ENCODE measurements at places on chromosomes 6 and 20.

- no peak for DNase-seq
These were observed 34.1 kb downstream of the DCDC2 start for GRCh38 chr6:24323632-24324337.

DNA sequence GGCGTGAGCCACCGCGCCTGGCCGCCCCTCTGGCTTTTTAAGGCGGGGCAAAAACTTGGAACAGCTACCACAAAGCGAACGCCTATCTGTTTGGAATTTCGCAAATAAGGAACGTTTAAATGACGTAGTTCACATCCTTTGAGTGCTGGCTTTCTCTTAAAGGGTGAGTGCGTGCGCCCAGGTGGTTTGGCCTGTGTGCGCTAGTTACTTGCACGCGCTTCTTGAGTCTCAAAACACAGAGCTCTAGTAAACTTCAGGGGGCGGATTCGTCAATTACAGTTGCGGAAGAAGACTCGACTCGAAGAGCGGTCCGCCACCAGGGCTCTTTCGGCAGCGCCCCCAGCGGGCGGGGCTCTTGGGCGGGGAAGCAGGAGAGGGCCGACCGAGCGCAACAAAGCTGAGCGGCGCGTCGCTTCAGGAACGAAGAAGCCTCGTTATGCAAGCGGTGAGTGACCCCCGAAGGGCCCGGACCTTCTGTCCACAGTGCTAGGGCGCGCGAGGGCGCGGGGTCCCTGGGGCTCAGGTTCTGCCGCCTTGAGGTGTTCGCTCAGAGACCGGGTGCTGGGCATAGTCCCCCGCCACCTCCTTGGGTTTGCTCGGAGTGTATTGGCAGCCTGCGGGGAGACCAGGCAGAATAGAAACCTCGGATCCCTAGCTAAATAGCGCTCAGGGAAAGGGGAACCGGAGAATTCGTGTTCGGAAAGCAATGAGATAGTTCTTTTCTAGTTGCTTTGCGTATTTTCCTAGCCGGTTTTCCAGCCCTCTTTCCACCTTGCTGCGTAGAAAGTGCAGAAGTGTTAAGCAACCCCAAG, at the start of gene SYCP2L:
SYCP2L (plus strand) TSS at position 362 of the 812 bp plus-strand sequence; CDS start at position 437, 75 bp downstream.
- DNase-seq, result no peak

DNA sequence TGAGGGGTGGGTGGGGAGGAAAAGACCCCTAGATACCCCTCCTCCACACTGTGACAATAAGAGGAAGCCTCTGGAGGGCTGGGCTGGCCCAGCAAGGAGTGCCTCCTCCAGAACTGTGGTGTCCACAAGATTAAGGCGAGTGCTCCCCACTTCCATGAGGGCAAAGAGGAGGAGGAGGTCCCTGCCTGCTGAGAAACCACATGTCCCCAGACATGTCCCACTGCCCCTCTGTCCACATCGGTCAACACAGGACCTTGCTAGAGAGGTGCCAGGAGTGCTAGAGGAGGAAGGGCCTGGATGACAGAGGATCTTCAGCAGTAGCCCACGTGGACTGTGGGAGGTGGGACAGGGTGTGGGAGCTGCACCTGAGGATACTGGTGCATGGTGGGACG, 3.1 kb downstream of the RAET1G start:
- DNase-seq, result no peak

DNA sequence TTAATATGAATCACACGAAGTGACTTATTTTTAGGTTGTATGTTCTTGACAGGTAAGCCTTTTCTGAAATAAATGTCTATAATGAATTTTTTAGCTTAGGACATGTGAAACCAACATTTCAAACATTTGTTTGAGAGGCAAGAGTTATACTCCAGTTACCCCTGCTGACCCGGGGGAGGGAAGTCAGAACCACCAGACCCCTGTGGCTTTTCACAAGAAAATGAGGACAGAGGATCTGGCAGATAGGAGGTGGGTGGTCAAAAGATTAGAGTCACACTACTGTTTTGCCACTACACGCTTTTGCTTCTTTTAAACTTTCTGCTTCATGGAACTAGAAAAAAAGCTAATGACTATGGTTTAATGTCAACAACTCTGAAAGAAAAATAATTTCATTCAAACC, 27.5 kb upstream of the ADGRF4 start:
- DNase-seq, result no peak

GRCh38 chr6:78867020-78867369, 356 bp upstream of the IRAK1BP1 start:
- DNase-seq, result no peak

GRCh38 chr6:53378208-53378607, 29.5 kb upstream of the ELOVL5 start:
- no peak for DNase-seq

- no peak for DNase-seq
These were observed 115.2 kb downstream of the PSMB1 start for GRCh38 chr6:170437719-170438401.

- DNase-seq, result no peak
These were observed 28.2 kb downstream of the VPS52 start for GRCh38 chr6:33243476-33243875.

DNA sequence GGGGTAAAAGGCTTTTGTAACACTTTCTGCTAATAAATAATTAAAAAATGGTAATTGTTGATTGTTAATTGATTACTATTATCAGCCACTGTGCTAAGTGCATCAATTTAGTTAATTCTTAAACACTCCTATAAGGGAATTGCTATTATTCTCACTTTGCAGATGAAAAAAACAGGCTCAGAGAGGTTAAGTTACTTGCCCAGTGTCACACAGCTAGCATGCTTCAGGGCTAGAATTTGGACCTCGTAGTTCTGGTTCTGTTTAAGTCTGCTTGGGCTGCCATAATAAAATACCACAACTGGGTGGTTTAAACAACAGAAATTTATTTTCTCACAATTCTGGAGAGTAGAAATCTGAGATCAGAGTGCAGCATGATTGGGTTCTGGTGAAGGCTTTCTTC, 164.8 kb upstream of the TBX18 start:
- DNase-seq, result no peak

- no peak for DNase-seq
These were observed 134.8 kb upstream of the BEND6 start for GRCh38 chr6:56820060-56820459.

DNA sequence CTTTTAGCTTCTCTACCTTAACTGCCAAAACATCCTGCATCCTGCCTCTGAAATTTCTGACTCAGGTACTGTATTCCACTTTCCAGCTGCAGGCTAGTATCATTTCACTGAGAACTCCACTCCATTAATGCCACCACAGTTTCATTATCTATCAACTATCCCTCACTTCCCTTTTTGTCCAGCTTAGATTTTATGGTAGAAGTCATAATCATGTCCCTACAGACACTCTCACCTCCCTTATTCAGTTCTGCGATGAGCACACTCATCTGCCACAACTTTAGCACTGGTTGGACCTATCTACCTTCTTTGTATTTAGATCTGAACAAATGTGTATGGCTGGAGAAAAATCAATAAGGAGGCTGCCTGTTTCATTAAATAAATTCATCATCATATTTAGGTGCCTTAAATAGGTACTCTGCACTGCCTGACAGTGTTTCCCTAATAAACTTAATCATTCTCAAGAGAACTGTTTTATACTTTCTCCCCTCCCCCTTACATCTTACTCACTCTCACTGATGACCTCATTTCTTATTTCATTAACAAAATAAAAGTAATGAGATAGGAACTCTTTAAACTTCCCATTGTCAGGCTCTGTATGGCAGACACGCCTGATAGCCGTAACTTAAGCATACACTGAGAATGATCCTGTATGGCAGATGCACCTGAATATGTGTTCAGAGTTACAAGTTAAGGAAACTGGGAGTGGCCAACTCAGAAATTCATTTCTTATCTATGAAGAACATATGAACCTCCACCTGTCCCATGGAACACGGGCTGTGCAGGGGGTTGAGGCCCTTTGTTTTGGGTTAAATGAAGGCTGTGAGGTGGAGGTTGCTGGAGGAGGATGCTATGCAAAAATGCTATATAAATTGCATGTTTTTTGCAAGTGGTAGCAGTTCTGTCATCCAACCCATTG, 95.3 kb upstream of the MAN1A1 start:
- no peak for DNase-seq

DNA sequence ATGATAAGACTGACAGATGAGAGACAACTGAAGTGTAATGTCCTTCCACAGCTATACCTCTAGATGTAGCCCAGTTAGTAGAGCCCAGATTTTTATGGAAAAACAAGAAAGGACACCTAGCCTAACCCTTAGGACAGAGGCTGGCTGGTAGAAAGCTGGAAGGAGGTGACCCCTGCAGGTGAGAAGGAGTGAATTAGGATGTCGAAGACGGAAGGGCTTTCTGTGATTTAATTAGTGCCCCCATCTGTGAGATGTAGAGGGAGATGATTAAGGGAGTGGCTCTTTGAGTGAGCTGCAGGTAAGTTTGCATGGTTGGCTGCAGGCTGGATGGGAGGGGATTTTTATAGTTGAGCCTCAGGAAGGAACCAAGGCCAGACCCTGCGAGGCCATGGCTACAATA, 82.8 kb downstream of the GFRA4 start:
- no peak for DNase-seq

DNA sequence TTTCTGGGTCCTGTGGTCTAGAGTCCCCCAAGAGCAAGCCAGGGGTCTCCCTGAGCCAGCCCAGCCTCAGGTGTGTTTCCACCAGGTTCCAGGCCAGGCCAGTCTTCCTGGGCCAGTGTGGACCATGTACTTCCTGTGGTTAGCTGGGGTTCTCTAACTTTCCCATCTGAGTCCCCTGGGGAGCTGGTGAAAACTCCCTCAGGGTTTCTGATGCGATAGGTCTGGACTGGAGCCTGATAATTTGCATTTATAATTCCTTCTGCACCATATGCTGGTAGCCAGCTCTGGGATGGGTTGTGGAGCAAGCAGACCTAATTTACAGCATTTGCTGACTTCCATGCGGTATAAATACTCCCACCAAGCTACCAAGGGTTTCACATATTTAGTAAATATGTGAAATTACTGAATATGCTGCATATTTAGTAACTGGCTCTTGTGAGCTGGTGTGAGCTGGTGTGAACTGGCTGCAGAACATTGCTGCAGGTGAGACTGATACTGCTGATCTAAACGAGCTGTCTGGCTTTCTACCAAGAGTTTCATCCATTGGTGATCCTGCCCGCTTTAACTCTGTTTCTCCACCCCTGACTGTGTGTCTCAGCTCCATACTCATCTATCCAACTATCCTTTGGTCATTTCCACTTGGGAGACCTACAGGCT, 62.6 kb downstream of the RIN2 start:
- DNase-seq, result no peak

DNA sequence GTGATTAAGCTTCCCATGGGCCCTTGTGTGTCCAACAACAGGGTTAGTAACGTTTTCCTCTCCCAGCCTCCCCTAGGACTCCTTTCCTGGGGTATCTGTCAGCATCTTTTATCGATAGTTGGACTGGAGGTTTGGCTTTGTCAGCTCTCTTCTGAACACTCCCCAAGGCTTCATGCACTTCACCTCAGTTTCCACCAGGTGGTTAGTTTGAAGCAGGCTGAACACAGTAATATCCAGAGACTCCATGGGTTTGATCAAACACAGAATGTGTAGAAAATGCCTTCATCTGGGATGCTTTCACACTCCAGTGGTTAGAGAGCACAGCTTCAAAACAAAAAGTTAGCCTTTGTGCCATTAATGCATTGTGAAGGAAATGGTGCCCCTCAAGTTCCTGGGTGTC, 139.1 kb downstream of the SLC24A3 start:
- no peak for DNase-seq

DNA sequence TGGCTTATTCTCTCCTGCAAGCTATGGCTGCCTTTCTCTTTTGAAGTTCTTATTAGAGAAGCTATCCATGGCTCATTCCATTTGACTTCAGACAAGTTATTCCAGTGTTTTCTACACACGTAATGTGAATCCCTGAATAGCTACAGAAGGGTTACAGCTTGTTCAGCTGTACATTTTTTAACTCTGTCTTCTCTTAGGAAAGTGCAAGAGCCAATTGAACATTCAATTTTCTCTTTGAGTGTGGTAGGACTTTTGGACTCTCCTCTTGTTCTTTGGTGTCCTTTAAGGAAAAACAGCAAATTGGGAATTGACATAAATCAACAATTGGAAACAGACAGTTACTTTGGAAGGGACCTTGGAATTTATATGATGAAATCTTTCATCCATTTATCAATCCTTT, 125.8 kb downstream of the EPM2A start:
- no peak for DNase-seq

DNA sequence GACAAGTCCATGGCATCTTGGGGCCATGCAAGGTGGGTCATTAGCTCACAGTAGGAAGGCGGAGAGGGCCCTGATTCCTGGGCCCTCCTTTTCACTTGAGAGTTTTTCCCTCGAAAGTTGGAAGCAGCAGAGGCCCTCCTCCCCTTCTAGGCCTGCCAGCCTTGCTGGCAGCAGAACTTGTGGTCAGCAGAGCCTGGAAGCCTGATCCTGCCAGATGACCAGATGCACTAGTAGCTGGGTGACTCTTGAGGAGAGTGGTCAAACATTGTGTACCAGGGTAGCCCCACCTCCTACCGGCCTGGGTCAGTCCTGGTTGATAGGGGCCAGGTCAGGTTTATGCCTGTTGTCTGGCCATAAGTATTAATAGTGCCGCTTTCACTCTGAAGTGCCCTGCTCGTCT, 3.8 kb upstream of the HMGA1 start:
- DNase-seq, result no peak

DNA sequence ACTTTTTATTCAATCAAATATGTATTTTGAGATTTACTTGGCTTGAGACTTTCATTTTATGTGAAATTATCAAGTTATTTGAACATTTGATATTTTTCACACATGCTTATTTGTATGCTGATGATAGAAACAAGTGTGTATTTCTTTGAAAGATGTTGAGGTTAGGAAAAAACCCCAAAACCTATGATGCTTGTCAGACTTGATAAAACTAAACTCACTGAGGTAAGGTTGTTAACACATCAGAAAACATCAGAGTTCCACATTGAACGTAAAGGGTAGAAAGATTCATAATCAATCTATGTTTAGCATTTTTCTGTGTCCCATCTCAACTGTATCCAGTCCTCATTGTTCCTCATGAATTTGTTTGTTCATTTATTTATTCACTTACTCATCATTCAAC, 12.2 kb downstream of the SF3B5 start:
- no peak for DNase-seq

- DNase-seq, result no peak
These were observed 33.2 kb downstream of the SERPINB6 start for GRCh38 chr6:2938004-2938631.

GRCh38 chr6:142648036-142648451, 296.9 kb downstream of the HIVEP2 start:
- DNase-seq, result no peak

DNA sequence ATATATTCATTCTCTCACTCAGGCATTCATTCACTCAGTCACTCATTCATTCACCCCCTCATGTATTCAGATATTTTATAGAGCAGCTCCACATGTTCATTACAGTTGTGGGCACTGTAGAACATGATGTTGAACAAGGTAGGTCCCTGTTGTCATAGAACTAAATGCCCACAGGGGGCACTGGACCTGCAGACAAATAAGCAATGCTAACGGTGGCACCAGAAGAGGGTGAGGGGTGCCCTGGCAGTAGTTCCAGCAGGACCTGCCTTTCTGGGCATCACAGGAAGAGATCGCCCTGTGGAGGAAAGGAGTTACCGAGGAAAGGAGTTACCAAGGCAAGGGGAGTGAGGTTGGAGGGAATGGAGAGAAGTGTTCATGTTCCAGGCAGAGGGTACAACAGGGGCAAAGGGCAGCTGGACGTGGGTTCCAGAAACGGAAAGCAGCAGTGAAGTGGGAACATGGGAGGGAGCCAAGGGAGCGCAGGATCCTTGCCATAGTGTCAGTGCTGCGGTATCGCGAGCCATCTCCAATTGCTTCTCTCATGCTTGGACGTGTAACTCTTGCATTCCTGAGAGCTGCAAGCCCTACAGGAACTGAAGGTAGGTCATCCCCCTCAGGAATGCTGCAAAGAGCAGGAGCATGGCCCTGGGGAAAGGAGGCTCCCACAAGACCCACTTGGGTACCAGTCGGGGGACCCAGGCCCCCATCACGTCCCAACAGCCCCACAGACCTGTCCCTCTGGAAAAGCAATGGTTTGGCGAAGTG, 128.2 kb downstream of the EDN3 start:
- no peak for DNase-seq

Measured in CD4-positive, alpha-beta T cell treated with Interleukin-6 at 100 ng/mL for 8 hours (primary cell).